ENCODE measurements at places on chromosomes 1 and 21. TPM values are rescaled to one million over a fixed set of nuclear protein-coding genes. Genes with fewer than 3 reads are reported as not detected.

DNA sequence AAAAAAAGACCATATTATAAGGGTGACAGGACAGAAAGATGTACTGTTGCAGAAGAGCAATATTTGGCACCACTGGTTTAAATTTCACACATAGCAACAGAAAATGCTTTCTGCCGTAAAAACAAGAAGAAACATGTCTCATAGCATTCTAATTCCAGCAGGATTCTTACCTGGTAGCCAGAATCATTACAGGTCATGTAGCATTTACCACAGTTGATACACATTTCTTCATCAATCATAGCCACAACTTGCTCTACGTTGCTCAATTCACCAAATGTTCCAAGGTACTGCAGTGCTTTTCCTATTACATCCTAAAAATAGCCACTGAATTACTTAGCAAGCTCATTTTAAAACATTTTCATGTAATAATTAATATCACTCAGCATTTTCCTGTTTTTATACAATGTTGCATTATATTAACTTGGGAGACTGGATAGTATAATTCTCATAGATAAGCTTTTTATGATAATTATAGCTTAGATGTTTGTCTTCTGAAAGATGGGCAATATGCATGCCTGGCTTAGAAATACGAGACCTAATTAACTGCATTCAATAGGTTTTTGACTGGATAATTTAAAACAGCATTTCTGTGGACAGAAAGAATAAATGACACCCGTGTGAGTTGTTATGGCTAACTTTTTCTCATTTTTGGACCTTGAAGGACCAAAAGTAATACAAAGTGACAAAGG is 360.7 kb downstream of the PTBP2 start:
- H3K4me1 ChIP-seq = no peaks in the 10 kb centered on the region
- no peak for DNase-seq
- H3K27ac ChIP-seq = no peak overlapping the region
- no peaks in the 10 kb centered on the region for H3K36me3 ChIP-seq
- H3K4me3 ChIP-seq = no peak overlapping the region
- H3K27me3 ChIP-seq = no peaks in the 10 kb centered on the region

DNA sequence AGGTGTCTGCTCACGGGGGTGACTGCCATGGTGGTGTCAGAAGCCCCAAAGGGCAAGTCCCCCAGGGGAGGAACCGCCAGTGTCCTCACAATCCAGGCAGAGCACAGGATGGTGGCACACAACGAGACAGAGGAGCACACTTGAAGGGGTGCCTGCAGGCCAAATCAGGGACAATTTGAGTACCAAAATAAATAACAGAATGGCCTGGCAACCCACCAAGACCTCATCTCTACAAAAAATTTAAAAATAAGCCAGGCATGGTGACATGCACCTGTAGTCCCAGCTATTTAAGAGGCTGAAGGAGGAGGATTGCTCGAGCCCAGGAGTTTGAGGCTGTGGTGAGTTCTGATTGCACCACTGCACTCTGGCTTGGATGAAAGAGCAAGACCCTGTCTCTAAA is 38.2 kb downstream of the TIAM1 start:
- H3K4me1 ChIP-seq = no peaks in the 10 kb centered on the region
- H3K27me3 ChIP-seq = no peaks in the 10 kb centered on the region
- no peaks in the 10 kb centered on the region for H3K36me3 ChIP-seq
- no peak overlapping the region for H3K4me3 ChIP-seq

GRCh38 chr1:98949621-98950020 is 55.0 kb downstream of the PLPPR5 start:
- H3K27ac ChIP-seq = no peak overlapping the region
- no peak overlapping the region for H3K4me3 ChIP-seq
- H3K36me3 ChIP-seq = no peaks in the 10 kb centered on the region
- DNase-seq = no peak
- no peaks in the 10 kb centered on the region for H3K4me1 ChIP-seq
- no peaks in the 10 kb centered on the region for H3K27me3 ChIP-seq

DNA sequence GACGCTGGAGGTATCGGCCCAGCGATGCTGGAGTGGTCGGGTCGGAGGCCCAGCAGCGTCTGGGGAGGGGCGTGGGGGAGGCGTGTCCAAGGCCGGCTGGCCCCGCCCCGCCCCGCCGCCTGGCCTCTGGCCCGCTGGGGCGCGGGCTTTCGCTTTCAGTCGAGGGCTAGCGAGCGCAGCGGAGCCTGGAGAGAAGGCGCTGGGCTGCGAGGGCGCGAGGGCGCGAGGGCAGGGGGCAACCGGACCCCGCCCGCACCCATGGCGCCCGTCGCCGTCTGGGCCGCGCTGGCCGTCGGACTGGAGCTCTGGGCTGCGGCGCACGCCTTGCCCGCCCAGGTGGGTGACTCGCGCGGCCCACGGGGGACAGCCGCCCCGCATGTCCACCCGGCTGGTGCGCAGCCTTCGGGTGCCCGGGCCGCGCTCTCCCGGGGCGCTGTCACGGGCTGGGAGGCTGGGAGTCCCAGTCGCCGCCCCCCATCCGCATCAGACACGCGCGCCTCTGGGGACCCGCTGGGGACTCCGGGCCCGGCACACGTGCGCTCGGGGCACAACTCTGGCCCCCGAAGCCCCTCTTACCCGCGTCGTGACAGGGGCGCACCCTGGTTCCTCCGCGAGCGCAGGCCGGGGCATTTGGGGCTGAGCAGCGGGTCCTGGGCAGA is at the start of gene TNFRSF1B:
Gene TNFRSF1B (plus strand): TSS at position 158 of the 659 bp plus-strand sequence. CDS start 101 bp downstream, at position 259.
- peak within 1 kb of the TSS; percentile 81 for H3K27ac ChIP-seq
- peaks cover 21% of the 10 kb centered on the region for H3K4me1 ChIP-seq
- peak; percentile 80 for DNase-seq
- no peaks in the 10 kb centered on the region for H3K36me3 ChIP-seq

DNA sequence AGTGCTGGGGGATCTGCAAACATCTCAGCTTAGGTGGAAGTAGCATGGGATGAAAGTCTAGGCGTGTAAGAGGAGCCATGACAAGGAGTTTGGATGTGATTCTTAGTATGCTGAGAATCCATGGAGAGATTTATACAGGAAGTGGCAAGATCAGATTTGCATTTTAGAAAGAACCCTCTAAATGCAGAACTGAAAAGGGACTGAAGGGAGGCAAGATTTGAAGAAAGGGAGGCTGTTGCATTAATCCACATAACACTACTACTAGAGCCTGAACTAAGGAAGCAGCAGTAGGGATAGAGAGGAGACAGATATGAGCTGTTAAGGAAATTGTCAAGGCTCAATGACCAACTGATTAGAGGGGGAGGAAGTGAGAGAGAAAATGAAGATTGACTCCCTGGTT is 9.8 kb downstream of the C1orf74 start:
- no peaks in the 10 kb centered on the region for H3K36me3 ChIP-seq
- H3K27ac ChIP-seq = no peak overlapping the region
- H3K4me3 ChIP-seq = no peak overlapping the region

- no peak overlapping the region for H3K4me3 ChIP-seq
- no peaks in the 10 kb centered on the region for H3K4me1 ChIP-seq
- no peaks in the 10 kb centered on the region for H3K27me3 ChIP-seq
- H3K36me3 ChIP-seq = no peaks in the 10 kb centered on the region
- DNase-seq = no peak
These were observed 64.6 kb upstream of the RALGPS2 start for GRCh38 chr1:178660461-178660860.

GRCh38 chr1:38113159-38113666 is 66.6 kb upstream of the POU3F1 start:
- no peak overlapping the region for H3K27ac ChIP-seq
- no peak overlapping the region for H3K4me3 ChIP-seq
- no peaks in the 10 kb centered on the region for H3K27me3 ChIP-seq
- no peaks in the 10 kb centered on the region for H3K36me3 ChIP-seq
- H3K4me1 ChIP-seq = no peaks in the 10 kb centered on the region
- DNase-seq = no peak

- H3K36me3 ChIP-seq = no peaks in the 10 kb centered on the region
- DNase-seq = no peak
- no peaks in the 10 kb centered on the region for H3K4me1 ChIP-seq
- H3K27ac ChIP-seq = no peak overlapping the region
- no peaks in the 10 kb centered on the region for H3K27me3 ChIP-seq
- no peak overlapping the region for H3K4me3 ChIP-seq
These were observed 352.5 kb upstream of the KAZN start for GRCh38 chr1:14245954-14246353.

DNA sequence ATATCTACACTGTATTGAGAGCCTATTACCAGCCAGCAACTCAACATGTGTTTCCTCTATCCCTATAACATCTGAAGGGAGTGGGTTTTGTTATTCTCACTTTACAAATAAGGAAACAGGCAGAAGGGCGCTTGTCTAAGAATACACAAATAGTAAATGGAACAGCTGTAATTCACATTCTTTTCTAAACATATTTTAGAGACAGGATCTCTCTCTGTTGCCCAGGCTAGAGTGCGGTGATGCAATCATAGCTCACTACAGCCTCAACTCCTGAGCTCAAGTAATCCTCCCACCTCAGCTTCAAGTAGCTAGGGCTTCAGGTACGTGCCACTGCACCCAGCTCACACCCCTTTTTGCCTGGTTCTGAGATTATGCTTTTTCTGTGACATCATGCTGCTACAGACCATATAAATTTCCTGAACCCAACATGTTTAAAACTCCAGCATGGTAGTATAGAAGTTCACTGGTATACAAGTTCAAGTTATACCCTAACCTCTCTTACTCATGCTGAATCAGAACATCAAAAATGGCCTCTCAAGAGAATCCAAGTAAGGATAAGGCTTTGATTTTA is 8.6 kb upstream of the TACSTD2 start:
- H3K4me1 ChIP-seq = peaks cover 20% of the 10 kb centered on the region
- H3K27me3 ChIP-seq = no peaks in the 10 kb centered on the region
- no peaks in the 10 kb centered on the region for H3K36me3 ChIP-seq
- peak overlapping the region; percentile 73 for H3K27ac ChIP-seq

GRCh38 chr1:154551474-154551873 is 7.0 kb downstream of the UBE2Q1 start:
- no peaks in the 10 kb centered on the region for H3K27me3 ChIP-seq
- no peak overlapping the region for H3K4me3 ChIP-seq
- peaks cover 41% of the 10 kb centered on the region for H3K4me1 ChIP-seq
- H3K27ac ChIP-seq = no peak overlapping the region

DNA sequence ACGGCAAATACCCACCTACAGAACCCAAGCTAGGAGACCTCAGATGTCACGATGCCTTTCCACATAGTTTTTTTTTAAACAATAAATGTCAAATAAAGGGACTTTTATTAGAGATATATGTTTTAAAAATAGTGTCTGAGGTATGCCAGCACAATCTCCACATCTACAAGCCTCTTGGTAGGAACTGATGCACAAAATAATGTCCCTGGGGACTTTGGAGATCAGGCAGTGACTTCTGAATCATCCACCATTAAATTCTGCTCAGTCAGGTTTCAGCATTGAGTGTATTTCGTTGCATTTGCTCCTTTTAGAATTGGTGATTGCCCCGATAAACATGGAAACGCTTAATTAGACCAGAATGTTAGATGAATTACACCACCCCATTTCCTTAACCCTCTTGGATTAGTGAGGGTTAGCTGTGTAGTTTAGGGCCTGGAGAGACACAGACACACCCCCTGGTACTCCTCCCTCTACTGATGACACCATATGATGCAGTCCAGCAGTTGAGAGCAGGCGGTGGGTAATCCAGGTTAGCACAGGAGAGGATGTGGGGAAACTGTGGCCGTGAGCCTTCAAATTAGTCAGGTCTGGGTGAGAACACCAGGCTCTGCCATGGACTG is 33.6 kb downstream of the LGR6 start:
- peaks cover 10% of the 10 kb centered on the region for H3K4me1 ChIP-seq
- H3K27ac ChIP-seq = no peak overlapping the region
- no peak overlapping the region for H3K4me3 ChIP-seq

- no peak for DNase-seq
- H3K27ac ChIP-seq = no peak overlapping the region
- no peak overlapping the region for H3K4me3 ChIP-seq
These were observed 35.8 kb upstream of the HIVEP3 start for GRCh38 chr1:41954533-41954944.

The TBX19 gene
- 3.0 TPM for total RNA-seq

The SH3D21 gene
- total RNA-seq = 0.95 TPM

The PIK3R3 gene
- total RNA-seq = 11.6 TPM

The C1orf216 gene
- total RNA-seq = 29.1 TPM

Data from sigmoid colon (tissue), 7 donors.